ENCODE measurements at places on chromosomes 5 and 9.

- H3K36me3 ChIP-seq = no peaks in the 10 kb centered on the region
- H3K27ac ChIP-seq = no peak overlapping the region
- no peaks in the 10 kb centered on the region for H3K27me3 ChIP-seq
- peaks cover 40% of the 10 kb centered on the region for H3K4me1 ChIP-seq
- no peak overlapping the region for H3K4me3 ChIP-seq
- peak; percentile 60 for DNase-seq
Measured at GRCh38 chr5:139639619-139640380, 8.3 kb upstream of the CXXC5 start.

DNA sequence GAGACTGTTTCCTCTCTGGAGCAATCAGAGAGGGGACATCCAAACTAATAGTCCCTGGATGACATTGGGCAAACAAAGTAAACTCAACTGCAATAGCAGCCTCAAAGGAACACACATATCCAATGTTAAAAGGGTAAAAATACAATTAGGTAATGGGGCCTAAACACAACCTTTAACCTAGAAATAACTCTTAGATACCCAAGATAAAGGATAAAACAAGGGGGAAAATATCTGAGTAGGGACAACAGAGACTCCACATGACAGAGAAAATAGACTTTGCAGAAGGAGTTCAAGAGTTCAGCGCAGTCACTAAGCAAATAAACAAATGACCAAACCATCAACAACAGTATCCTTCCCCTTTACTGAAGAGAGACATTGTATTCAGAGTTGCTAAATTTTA is 149.3 kb downstream of the FBXO4 start:
- no peak overlapping the region for H3K27ac ChIP-seq
- no peaks in the 10 kb centered on the region for H3K4me1 ChIP-seq
- DNase-seq = no peak
- no peak overlapping the region for H3K4me3 ChIP-seq
- no peaks in the 10 kb centered on the region for H3K27me3 ChIP-seq

- H3K4me3 ChIP-seq = no peak overlapping the region
- peaks cover 46% of the 10 kb centered on the region for H3K4me1 ChIP-seq
- no peak for DNase-seq
Measured at GRCh38 chr5:54577528-54577927, 60.0 kb downstream of the SNX18 start.

DNA sequence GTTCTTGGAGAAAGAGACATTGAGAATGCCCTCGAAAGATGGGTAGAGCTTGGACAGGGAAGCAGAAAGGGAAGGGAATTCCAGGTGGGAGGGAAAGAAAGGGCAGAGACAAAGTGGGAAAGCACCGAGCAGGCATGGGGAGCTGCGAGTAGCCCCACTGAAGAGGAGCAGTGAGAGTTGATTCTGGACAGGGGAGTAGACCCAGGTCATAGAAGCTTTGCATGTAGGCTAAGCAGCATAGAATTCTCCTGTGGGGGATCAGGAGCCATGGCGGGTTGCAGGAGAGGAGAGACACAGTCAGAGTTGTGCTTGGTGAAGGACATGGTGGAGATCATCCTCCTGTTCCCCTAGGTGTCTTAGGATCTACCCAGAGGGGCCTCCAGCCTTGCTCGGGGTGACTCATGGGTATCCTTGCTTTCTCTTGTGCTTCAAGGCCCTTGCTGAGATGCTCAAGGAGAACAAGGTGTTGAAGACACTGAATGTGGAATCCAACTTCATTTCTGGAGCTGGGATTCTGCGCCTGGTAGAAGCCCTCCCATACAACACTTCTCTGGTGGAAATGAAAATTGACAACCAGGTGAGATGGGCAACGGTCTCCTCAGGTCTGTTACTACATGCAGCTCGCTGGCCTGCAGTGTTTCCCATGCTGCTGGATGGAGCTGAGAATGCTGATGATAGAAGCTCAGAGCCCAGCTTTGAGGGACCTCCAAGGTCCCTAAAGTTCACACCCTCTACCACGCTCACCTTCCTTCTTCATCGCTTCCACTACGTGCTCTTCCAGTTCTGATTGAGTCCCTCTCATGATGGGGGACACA is 64.5 kb downstream of the TSTD2 start:
- H3K4me1 ChIP-seq = no peaks in the 10 kb centered on the region
- 0 out of 2 replicates have a peak, but pooled peaks cover 2% of the 10 kb centered on the region for H3K27me3 ChIP-seq
- no peak for DNase-seq
- no peaks in the 10 kb centered on the region for H3K36me3 ChIP-seq
- no peak overlapping the region for H3K4me3 ChIP-seq

DNA sequence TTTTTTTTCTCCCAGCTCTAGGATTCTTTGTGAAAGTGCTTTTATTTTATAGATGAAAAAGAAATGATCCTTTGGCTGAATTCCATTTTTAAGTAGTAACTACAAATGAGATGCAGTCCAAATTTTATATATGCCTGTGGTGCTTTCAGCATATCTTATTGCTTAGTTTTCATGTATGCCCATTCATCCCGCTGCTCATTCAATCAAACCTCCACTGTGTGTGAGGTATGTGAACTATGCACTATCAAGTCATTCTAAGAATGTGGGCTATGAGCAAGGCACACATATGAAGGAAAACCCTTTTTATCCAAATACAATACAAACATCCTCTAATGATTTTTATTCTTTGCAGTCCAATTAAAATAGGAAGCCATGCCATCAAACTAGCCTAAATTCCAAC is 1069.1 kb upstream of the DMAC1 start:
- no peak for DNase-seq
- no peak overlapping the region for H3K4me3 ChIP-seq
- no peaks in the 10 kb centered on the region for H3K27me3 ChIP-seq
- no peaks in the 10 kb centered on the region for H3K36me3 ChIP-seq
- H3K27ac ChIP-seq = no peak overlapping the region

DNA sequence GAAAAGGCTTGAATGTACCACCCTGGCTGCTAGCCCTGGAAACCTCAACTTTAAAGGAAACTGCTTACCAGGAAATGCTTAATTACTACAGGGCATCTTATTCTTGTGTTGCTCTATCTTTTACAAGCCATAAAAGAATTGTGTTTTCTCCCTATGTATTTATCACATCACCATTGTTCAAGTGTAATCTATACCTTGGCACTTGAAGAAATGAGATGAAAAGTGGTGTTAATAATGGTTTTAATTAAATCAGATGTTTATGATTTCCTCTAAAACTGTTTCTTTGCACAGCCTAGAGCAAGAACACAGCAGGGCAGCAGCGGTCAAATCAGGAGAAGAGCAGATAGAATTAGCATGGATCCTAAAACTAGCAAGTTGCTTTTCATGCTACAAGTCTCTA is 131.8 kb upstream of the RGMB start:
- no peak for DNase-seq
- H3K27ac ChIP-seq = no peak overlapping the region
- no peaks in the 10 kb centered on the region for H3K27me3 ChIP-seq
- no peak overlapping the region for H3K4me3 ChIP-seq
- no peaks in the 10 kb centered on the region for H3K36me3 ChIP-seq
- H3K4me1 ChIP-seq = no peaks in the 10 kb centered on the region

Measured in SJSA1 (cell line).